GM03348 (cell line): ENCODE measurements at places on chromosomes 3 and 15.

DNA sequence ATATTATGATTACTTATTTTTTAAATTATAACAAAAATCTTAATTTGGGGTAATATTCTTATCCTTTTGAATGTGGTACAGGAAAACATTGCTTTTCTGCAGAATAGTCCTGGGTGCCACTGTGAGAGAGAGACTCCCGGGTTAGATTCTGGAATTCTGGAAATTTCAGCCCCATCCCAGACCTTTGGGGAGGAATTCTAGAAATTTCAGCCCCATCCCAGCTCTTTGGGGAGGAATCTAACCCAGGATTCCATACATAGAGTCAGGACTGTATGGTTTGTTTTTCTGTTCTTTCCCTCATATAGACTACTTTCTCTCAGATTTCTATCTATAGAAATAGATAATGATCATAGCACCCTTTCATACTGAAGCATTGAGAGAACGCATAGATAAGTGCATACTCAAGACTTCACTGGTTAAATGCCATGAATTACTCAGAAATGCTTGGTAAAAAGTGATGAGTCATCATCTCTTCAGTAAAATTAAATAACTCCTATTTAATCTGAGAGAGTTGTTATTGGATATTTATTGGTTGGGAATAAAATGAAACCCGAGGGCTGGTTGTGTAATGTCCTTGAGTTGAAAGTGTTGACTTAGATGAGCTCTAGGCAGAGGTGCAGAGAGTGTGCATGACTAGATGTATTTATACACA, 8.3 kb downstream of the EIF2AK4 start:
- peak; percentile 27 for DNase-seq

DNA sequence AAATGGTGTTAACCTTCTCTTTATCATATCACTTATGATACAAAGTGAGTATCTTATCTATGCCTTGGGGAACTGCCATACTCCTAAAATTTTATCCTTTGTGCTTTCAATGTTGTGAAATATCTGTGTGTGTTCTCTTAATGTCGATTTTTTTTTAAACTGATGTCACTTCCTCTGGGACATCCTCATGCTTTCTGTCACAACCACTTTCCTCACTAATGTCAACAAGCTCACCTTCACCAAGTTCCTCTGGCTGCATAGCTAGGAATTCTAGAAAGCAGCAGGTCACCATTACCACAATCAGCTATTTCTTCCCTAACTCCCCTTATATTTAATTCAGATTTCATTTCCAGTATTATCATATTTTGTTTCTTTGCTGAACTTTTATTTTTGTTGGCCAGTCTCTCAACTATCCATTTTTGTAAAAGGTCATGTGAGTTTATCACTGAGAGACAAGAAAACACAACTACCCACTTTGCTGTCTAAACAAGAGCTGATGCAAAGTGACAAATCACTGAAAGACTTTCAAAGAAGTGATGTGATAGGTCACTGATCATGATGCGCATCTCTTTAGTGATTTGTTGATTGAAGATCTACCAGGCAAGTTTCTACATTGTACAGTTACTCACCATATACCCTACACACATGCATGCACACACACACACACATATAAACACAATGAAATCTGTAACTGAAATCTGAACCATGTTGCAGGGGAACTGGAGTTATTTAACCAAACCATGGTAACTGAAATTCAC, 369.0 kb downstream of the ULK4 start:
- DNase-seq: no peak

GRCh38 chr3:123042413-123042812, 14.8 kb upstream of the SEMA5B start:
- no peak for DNase-seq

DNA sequence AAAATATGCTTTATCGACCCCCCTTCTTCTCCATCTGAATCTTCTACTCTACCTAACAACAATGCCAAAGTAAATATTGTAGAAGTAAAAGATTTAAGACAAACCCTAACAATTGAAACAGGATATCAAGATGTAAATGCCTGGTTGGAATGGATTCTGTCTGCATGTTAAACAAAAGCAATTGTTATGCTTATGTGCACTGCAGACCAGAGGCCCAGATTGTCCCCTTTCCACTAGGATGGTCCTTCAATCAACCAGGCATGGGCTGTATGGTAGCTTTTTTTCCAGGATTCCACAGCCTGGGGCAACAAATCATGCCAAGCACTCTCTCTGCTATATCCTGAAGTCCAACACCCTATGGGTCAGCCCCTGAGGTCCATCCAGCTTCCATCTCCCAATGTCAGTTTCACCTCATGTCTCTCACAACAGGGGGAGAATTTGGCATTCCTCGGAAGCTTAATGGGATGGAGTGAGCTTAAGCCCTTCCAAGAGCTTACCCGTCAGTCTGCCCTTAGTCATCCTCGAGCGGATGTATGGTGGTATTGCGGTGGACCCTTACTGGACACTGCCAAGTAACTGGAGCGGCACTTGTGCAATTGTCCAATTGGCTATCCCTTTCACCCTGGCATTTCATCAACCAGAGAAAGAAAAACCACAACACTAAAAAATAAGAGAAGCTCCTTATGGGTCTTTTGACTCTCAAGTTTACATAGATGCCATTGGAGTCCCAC, 36.2 kb downstream of the ZNF589 start:
- no peak for DNase-seq

- no peak for DNase-seq
Observed at GRCh38 chr15:100222349-100222715, 119.4 kb downstream of the ADAMTS17 start.

GRCh38 chr15:33908406-33908805, 59.9 kb upstream of the CHRM5 start:
- peak; percentile 30 for DNase-seq

DNA sequence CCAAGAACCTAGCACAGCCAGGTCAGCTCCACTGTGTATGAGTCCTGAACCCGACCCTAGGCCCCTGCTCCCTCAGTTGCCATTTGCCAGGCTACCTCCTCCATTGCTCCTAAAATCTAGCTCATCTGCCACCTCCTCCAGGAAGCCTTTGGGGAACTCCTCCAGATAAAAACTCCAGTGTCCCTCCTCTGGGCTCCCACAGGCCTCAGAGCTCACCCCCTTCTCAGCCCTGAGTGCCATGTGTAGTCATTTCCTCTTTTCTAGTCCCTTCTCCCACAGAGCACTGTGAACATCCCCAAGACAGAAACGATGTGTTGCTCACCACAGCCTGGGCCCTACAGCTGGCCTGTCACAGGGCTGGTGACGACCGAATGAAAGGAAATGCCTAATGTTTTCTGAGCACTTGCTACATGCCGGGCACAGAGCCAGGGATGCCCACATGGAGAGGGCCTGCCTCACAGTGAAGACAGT, 61.0 kb downstream of the IQSEC1 start:
- peak; percentile 37 for DNase-seq

DNA sequence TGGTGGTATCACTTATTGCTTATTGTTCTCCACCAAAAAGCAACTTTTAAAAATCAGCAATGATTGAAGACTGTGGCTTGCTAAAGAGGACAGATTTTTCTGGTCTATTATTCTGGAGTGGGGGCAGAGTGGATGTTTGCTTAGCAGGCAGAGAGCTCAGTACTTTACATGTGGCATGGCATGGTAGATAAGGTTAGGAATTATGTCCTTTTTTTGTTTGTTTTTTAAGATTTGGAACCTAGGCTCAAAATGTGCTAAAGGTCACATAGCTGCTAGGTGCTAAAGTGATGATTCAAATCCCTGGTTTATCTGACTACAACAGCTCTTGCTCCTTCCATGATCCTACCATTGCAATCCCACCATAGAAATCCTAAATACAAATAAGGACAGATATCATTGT, 331.0 kb upstream of the ADAMTS9 start:
- no peak for DNase-seq

- DNase-seq: no peak
Observed at GRCh38 chr3:53630547-53630946, 136.1 kb downstream of the CACNA1D start.

DNA sequence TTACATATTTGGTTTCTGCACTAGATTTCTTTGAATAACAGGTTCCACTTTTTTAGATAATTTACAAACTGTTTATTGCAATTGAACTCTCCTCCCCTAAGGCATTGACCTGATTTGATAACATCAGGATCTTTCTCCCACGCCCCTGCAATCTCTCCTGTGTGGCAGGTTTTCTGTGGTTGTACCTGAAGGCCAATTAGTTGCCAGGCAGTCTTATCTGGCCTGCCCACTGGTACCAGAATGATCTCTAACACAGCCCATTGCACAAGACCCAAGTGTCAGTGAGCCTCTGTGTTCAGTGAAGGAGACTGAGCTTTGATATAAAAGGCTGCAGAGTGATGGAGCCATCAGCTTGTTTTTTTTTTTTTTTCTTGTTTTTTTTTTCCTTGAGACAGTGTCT, 3.3 kb downstream of the ACAD9 start:
- no peak for DNase-seq

GRCh38 chr3:61979638-61980037, 393.7 kb downstream of the FEZF2 start:
- no peak for DNase-seq

DNA sequence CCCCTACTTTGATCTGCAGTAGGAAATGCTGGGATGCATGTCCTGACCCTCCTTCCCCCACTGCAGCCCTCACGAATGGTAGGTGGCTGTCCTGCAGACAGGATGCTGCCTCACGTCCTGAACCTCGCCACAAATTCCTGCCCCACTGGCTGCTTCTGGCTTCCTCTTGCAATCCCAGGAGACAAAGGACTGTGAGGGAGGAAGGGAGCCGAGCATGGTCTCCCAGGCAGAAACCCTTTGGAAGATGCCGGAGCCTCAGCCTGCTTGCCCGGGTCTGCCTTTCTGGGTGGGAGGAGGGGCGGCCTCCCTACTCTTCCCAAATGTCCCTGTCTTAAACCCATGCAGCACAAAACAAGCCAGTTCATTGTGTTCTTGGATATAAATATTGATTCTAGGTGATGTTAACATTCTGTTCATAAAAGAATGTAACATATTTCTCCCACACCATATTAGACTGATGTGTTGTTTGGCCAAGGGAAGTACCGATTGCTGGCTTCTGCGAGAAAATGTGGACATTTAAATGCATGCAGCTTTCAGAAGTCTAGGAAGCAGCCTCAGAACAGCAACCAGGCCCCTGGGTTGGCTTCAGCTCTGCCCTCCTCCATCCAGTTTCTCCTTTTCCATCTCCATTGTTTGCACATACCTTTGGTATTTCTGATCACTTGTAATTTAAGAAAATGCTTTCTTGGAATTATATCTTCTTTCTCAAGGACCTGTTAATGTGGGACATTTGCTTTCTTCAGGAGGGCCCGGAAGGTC, 75.3 kb downstream of the HMG20A start:
- DNase-seq: peak; percentile 54

DNA sequence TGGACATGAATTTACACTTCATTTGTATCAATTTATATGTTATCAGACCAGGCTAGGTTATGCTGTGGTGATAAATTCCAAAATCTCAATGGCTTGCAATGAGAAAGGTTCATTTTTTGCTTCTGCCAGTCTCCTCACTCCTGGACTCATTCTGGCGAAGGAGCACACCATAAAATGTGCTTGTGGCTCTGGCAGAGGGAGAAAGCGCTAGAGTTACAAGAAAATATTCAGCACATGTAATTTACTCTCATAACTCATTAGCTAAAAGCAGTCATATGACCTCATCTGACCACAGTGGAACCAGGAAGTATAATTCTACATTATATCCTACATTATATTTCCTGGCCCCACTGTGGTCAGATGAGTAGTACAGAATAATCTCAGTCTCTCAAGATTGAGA, 193.8 kb downstream of the BCHE start:
- DNase-seq: peak; percentile 7

- no peak for DNase-seq
Observed at GRCh38 chr15:45534821-45535220, 12.3 kb upstream of the SLC30A4 start.

- no peak for DNase-seq
Observed at GRCh38 chr3:144546539-144546938, 574.9 kb downstream of the DIPK2A start.

DNA sequence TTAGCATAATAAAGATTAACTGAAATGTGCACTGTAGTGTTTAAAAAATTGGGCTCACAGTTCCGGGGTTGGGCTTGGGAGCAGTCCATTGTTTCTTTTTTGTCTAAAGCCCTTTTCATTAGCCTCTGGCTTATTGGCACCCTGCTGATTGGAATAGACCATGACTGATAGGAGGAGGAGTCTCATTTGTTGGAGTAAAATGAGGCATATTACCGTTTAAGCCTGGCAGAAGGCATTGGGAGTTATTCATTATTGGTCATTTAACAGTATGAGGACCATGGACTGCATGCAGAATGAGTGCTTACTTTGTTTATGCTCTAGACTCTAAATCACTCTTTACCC, 139.0 kb upstream of the CGNL1 start:
- no peak for DNase-seq

DNA sequence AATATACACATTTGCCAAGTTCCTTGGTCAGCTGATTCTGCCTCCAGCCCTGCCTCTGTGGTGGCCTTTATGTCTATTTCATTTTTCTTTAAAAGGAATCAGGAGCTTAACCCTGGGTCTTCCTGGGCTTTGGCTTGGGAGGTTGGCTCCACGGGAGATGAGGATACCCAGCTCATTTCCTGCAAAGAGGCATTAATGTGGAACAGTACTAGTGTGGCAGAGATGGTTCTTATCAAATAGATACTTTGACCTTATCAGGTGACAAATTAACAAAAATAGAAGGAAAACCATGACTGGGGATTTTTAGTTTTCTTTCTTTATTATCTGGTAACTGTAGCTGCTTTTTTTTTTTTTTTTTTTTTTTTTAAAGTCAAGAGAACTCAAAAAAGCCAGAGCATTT, 42.8 kb downstream of the BBS4 start:
- DNase-seq: no peak

GRCh38 chr15:68518785-68519430, 59.9 kb upstream of the CORO2B start:
- no peak for DNase-seq

GRCh38 chr15:80727196-80727595, 32.1 kb downstream of the ABHD17C start:
- DNase-seq: no peak

- no peak for DNase-seq
Observed at GRCh38 chr3:157414861-157415260, 21.8 kb upstream of the PTX3 start.

DNA sequence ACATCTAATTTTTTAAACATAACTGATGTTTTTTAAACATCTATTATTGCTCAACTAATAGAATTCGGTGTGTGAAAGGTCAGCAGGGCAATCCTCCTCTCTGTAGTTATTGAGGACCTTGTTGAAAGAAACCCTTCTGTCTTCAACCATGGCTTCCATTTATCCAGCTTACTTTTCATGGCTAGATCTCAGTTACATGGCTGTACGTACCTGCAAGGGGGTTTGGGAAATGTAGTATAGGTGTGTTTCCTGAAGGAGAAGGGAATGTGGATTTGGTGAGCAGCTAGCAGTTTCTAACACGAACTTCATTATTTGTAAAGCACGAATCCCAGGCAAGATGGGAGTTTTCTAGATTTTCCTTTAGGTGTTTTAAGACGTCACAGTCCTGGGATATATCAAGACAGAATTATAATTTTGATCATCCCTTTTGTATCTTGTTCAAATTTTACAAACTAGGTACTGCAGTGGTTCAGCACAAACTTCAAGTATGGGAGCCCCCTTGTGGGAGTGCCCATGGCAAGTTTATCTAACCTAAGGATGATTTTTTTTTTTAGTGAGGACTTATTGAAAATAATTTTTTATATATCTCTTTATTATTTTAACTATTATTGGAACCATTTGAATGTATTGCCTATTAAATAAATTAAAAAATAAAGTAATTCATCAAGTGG, 41.6 kb downstream of the FBXL2 start:
- DNase-seq: no peak

- no peak for DNase-seq
Observed at GRCh38 chr3:104855702-104856101, 511.0 kb upstream of the ALCAM start.

- no peak for DNase-seq
Observed at GRCh38 chr3:26308454-26308853, 314.1 kb upstream of the LRRC3B start.

- DNase-seq: no peak
Observed at GRCh38 chr3:46293035-46293724, 50.9 kb downstream of the CCR3 start.
